ENCODE measurements at places on chromosomes 2 and 18.

DNA sequence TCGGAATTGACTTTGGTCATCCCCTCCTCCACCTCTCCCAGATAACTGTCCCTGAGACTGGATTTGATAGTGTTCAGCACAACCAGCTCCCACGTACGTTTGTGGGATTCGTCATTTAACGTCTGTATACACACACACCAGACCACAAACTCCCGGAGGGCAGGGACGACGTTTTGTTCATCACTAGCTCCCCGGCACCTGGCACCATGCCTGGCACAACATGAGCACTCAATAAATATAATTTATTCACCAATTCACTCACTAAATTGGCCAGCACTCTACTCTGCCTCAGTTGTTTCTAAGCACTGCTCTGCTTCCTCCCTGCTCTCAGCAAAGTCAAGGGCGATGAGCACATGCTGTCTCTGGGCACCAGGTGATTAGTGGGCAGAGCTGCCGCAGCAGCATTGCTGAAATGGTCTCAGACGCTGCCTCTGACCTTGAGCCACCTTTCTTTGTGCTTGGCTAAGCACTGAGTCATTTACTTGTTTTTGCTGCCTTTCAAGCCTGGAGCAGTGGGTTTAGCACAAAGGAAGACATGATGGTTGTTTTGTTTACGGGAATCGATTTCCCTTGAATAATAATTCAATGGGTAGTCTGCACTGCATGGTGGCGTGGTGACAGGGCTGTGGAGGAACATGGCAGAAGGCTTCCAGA is 19.3 kb upstream of the LOXHD1 start:
- DNase-seq, result no peak

GRCh38 chr18:13943338-13943737 is 28.0 kb upstream of the MC2R start:
- DNase-seq, result no peak

- DNase-seq, result no peak
These were observed 10.5 kb downstream of the CYTIP start for GRCh38 chr2:157433394-157433793.

DNA sequence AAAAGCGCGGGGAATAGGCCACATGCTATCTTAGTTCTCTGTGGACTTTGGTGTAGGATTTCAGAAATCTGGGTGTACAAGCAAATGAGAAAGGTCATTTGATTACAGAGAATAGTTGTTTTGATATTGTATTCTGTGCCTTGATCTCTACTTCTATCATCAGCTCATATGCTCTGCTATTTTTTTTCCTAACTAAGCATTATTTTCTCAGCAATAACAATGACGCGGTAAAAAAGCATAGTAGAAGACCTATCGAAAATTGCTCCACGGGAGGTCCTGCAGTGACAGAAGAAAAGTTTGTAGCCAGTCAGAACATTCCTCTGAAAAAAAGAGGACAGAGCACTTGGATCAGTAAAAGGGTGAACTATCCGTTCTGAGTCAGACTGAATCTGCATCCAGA is 2.8 kb upstream of the SETBP1 start:
- no peak for DNase-seq

- no peak for DNase-seq
These were observed 128.0 kb downstream of the NFATC1 start for GRCh38 chr18:79523736-79524180.

DNA sequence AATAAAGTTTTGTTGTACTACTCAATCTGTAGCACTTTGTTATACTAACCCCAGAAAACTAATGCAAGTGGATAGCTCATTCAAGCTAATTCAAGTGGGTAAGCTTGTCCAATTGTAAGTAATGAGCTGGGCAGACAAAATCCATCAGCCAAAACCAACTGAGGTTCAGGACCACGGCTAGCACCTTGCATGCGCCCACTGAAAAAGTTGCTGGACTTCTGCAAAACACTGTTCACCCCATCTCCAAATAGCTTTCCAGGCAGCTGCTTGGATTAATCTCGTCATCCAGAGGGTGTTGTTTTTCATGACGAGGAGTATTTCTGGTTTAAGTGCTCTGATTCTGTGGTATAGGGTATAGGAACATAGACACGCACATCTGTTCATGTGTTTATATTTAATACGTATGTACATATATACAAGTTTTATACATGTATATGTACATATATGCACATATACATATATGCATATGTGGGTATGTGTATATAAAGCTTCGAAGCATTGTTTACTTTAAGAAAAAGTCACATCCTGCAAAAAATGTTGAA is 307.5 kb downstream of the GALR1 start:
- no peak for DNase-seq
